GF-D8 (cell line): ENCODE measurements at places on chromosomes 16 and 17.

- DNase-seq: no peak
These were observed 41.4 kb downstream of the FOXK2 start for GRCh38 chr17:82560802-82561428.

DNA sequence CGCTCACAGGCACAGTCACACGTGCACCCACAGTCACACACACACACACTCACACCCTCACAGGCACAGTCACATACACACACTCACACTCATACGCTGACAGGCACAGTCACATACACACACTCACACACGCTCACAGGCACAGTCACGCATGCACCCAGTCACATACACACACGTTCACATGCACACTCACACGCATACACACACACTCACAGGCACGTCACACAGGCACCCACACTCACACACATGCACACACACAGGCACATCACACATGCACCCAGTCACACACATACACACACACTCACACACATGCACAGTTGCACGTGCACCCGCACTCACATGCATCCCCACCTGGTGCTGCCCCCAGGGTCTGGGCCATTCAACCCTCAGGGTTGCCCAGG lies 46.1 kb upstream of the CBFA2T3 start:
- no peak for DNase-seq

- no peak for DNase-seq
These were observed at the start of gene LDHD for GRCh38 chr16:75116081-75116910. TSS of gene LDHD (minus strand) at chr16:75116780. CDS start at chr16:75116720, 60 bp downstream.

DNA sequence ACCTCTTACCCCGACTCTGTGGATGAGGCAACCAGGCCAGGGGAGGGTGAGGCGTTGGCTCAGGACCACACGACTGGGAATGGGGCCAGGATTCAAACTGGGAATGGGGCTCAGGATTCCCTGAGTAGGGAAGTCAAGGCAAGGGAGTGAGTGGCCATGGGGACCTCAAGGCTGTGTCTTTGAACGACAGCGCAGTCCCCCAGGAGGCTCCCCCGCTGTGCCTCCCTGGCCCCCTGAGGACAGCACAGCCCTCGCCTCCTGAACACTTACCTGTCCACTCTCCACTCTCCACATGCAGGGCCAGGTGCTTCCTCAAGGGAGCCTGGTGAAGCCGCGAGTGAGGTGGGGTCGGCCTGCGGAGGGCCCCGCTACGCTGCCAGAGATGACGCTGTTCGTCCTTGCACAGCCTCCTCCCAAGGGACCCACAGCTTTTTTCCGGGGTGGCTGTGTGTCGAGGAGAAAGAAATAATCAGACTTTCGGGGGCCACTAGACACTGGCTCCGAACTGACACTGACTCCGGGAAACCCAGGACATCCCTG lies 6.9 kb downstream of the ZNF469 start:
- DNase-seq: no peak

DNA sequence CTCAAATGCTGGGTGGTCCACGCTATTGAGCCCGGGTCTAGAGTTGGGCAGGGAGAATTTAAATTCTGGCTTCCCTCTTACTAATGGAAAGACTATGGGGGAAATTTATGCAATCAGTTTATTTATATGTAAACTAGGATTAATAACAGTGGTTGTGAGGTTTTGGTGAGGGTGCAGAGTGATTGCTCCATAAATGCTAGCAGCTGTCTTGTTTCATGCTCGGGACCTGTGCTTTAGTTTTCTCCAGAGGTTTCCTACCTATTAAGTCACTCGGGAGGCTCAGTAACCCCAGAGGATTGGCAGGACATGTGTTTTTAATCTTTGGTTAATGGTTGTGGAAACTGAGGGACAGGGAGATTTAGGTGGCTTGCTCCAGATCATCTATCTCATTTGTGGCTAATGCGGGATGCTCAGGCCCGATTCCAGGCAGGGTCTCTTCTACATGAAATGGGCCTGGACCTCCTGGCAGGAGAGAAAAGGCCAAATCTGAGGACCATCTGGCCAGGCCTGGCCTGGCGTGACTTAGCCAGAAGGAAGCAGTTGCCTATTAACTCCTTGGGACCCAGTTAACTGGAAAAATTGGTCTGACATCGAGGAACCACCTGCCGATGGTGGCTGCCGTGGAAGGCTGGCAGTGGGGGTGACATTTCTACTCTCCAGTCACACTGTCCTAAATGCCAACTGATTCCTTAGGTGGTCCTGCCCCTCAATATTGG lies 2.1 kb downstream of the PRCD start:
- no peak for DNase-seq

DNA sequence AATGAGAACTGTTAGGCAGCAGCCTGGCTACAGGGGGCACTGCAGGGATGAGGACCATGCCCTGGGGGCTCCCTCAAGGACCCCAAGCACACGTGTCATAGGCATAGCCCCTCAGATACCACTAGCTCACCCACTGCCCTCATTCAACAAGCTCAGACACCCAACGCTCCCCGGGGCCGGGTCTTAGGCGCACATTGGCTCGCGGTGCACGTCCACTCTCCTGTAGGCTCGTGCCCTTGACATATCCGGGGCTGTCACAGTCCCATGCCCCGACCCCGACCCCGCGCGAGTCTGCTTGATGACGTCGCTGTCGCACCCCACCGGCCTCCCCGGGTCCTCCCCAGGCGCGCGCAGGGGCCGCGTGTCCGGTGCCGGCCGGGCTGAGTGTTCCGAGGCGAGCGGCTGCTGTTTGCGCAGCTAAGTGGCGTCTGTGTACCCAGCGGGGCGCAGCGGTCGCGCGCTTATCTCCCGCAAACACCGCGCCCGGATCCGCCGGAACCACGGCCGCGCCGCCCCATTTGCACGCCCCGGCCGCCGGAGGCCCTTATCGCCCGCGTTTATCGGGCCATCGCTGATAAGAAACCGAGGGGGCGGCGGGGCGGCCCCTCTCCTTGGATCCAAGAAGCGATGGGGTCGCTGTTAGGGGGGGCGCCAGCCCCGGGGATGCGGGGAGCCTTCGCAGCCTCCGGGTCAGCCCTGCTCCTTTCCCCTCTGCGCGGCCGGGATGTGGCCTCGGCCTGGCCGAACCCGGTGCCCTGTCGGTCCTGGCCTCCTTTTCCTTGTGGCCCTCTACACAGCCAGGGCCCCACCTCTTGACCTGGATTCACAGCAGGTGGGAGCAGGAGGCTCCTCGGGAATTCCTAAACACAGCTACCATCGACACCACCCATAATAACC lies 20.7 kb upstream of the NAGS start:
- no peak for DNase-seq

GRCh38 chr16:81710044-81710443 lies 69.0 kb upstream of the PLCG2 start:
- DNase-seq: no peak

- DNase-seq: no peak
These were observed 74.7 kb downstream of the BMERB1 start for GRCh38 chr16:15509051-15509592.

DNA sequence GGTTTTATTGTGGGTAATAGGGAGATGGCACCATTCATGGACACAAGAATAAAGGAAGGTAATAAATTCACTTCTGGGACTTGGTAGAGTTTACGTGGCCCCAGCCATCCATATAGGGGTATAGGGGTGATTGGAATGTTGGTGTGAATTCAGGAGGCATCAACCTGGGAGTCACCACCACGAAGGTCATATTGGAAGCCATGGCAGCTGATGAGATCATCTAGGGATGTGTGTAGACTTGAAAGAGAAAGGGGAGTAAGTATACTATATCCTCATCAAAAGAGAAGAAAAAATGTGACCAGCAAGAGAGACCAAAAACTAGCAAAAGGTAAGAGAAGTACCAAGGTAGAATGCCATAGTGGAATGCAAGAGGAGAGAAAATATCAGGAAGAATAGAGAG lies 26.6 kb upstream of the GINS3 start:
- no peak for DNase-seq

DNA sequence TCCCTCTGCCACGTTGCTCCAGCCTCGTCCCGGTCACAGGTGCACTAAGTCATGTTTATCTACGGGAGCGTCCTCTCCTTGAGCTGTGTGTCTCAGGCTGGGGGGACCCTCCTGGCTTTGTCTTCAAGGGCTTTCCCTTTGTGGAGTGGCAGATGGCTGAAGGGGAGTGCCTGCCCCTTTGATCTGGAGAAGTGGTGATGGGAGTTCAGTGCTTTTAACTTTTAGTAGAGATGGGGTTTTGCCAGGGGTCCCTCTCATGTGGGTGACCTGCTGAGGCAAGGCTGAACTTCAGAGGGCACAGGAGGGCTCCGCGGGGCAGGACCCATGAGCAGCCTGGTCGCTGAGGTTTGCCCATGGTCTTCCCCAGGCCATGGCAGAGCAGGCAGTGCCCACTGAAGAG lies 73.1 kb upstream of the CDC42EP4 start:
- no peak for DNase-seq

GRCh38 chr17:81909966-81910839 lies 996 bp downstream of the PCYT2 start:
- no peak for DNase-seq

- no peak for DNase-seq
These were observed 4.6 kb upstream of the DYNLRB2 start for GRCh38 chr16:80536238-80536637.

GRCh38 chr16:69593751-69594255 lies 28.0 kb downstream of the NFAT5 start:
- no peak for DNase-seq

DNA sequence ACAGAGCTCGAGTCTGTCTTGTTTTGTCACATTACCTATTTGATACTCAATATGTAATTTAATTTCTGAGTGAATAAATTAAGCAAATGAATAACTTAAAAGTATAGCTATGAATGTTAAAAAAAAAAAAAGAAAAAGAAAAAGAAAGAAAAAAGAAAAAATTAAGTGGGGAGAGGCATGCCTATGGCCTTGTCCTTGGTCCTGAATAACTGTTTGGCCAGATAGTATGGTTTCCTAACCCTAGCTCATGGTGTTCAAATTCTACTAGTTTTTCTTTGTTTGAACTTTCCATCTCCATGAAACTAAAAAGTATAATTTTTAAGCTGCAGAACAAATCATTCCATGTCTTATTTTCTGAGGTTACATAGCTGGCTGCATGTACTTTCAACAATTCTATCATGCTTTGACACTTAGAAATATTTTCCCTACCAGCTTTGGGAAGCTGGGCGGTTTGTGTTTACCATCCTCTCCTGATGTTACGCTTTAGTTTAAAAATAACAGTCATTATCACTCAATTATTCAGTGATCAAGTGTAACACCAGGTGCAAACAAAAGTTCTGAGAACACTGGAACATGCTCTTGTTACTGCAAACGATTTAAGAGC lies 31.8 kb downstream of the TOX3 start:
- DNase-seq: no peak

DNA sequence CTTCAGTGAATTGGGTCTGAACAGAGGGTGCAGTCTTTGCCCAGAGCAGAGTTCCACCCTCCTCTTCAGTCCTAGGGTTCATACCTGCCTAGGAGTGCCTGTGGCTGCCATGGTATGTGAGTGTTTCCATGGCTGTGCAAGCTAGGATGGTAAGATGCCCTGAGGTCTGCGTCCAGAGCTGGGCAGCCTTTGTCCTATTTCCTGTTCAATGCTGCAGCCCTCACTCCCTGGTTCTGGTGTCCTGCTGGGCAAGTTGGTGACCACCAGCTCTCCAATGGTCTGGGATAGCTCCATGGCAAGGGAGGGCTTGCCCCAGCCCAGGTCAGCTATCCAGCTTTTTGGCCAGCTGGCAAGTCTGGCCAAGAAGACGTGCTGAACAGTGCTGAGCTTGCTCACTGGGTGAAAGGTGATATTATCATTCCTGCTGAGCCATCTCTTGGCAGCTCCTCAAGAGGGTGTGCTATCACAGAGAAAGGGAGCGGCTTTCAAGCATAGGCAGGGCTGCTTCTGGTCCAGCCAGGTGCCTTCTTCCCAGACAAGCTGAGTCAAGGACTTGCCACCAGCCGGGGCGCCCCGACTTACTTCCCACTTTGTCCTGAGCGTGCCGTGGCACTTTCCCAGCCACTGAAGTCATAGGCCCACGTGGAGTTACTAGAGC lies 13.0 kb upstream of the NFATC3 start:
- DNase-seq: no peak

DNA sequence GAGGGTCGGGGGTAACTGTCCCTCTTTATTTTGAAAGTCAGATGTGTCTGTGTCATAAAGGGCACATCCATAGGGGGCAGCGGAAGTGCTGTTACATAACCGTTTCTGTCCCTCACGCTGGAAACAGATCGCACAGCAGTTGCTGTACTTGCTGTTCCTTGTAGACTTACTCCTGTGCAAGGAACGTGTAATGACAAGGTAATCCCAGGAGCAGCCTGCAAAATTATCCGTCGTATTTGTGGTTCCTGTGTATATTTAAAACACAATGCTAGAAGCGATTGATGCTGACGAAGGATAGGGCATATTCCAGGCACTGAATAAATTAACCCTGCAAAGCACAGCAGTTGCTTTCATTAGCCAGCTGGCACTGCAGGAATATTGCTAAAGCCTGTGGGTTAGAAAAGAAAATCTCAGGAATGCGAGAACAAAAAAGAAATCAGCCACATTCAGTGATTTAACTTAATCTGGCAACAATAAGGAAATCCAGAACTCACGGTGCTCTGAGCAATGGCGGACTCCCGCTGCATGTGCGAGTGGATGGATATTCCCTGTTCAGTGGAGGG lies 76.2 kb downstream of the SPECC1 start:
- no peak for DNase-seq

DNA sequence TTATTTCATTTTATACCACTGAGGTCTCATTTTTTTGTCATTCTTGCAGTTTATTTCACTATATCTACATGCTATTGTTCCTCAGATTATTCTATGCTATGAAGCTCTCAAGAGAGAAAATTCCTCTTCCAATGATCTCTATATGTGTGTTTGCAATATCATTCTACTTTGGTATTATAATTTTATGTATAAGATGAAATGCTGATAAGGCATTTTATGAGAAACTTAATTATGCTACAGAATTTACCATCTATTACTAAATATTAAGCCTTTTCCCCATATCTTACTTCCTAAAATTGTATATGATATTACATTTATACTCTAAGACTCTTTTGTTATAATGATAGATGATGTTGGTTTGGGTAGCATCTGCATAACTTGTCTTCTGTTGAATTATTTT lies 765.5 kb downstream of the KCNJ2 start:
- DNase-seq: no peak

DNA sequence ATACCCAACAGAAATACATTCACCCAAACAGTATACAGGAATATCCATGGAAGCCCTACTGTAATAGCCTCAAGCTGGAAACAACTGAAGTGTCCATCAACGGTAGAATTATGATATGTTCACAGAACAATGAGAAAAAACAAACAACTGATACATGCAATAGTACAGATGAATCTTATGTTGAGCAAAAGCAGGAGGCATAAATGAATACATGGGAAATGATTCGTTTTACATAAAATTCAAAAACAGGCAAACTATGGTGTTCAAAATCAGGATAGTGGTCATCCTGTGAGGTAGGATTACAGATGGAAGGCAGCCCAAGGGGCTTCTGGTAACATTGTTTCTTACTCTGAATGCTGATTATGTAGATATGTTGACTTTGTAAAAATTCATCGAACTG lies 25.1 kb downstream of the RFFL start:
- no peak for DNase-seq

GRCh38 chr17:34368196-34368945 lies 5.3 kb upstream of the CCL1 start:
- no peak for DNase-seq

DNA sequence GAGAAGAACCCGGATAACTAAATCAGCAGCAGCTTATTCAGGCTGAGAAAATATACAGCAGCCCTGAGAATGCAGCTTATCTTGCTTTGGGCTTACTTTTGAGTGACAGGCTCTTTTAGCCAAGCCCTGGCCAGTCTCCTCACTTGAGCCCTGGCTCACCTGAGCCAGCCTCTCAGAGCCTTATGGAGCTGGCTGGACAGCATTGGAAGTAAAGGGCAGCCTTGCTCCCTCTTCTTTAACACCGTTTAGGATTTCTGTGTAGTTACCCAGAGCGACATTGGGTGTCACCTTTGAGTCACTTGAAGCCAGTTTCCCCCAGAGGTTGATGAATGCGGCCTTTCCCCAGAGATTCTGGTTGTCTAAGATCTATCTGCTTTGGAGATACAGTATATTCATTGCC lies 7.7 kb upstream of the NPIPB2 start:
- no peak for DNase-seq
